ENCODE measurements at places on chromosomes 4 and X.

DNA sequence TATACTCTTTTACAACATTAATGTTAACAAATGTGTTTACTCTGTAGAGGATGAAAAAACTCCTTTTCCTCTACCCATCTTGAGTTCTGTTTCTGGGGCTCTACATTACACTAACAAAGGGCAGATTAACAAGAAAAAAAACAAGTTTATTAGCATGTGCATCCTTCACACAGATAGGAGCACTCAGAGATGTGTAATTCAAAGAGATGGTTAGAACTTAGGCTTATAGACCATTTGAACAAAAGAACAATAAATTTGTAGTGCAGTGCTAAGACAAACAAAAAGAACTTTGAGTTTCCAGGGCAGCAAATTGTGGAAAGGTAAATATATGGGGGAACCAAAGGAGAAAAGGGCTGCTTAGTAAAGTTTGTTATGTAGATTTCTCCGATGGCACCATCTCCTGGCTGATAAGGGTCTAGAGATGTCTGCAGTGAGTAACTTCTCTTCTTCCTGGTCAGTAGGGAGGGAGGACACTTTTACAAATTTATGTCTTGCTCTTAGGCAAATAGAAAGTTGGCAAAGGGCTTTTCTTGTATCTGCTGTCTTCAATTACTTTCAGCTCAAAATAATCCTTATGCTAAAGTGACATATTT lies 1249.9 kb upstream of the TENM3 start:
- DNase-seq: no peak

DNA sequence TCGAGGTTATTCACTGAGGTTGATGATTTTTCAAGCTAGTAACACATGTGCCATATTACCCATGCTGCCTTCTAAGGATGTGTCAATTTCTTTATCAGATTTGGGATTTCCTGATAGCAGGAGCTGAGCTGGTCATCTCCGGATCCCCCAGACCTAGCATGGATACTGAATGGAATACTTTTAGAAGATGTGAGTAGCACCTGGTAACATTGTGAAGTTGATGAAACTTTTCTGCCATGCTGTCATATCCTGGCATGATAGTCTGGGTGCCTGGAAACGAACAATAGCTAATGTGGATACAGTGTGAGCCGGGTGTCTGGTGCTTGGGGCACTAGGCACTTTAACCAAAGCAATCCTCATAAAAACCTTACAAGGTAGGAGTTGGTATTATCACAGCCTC lies 11.0 kb upstream of the CYTL1 start:
- no peak for DNase-seq

- no peak for DNase-seq
Observed at GRCh38 chr4:154542271-154542879, 7.8 kb downstream of the PLRG1 start.

DNA sequence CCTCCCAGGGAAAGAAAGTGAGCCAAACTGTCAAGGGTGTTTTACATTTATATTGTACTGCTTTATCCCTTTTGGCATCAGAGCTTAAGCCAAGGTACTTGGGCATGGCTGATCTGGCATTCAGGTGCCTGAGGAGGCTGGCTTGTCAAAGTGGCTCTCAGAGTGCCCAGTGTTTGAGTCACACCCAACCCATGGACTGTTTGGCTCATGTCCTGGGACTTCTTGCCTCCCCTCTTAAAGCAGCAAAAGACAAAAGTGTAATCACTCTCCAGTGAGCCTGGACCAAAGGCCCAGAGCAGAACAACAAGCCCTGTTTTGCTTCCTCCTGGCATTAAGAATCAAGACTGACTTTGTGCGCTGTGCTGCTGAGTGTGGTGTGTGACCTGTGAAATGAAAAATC lies 311.7 kb upstream of the TAPT1 start:
- no peak for DNase-seq
